Astrocyte of the spinal cord (primary cell): ENCODE measurements at places on chromosomes 11 and 22.

GRCh38 chr22:36926721-36927435, 13.4 kb downstream of the CSF2RB start:
- no peak for DNase-seq

GRCh38 chr11:10771457-10771856, 20.4 kb downstream of the CTR9 start:
- DNase-seq = no peak

GRCh38 chr11:91876746-91877145, 347.9 kb upstream of the FAT3 start:
- no peak for DNase-seq

GRCh38 chr11:1358286-1358685, 31.4 kb upstream of the BRSK2 start:
- no peak for DNase-seq

- DNase-seq = no peak
These were observed 3.6 kb downstream of the MTMR3 start for GRCh38 chr22:29886596-29886995.

- DNase-seq = no peak
These were observed 10.5 kb downstream of the MIF start for GRCh38 chr22:23904573-23905254.
